D721Med (cell line): ENCODE measurements at places on chromosomes 2 and 18.

- DNase-seq = no peak
Observed at GRCh38 chr2:69253611-69254301, 133.3 kb downstream of the GFPT1 start.

DNA sequence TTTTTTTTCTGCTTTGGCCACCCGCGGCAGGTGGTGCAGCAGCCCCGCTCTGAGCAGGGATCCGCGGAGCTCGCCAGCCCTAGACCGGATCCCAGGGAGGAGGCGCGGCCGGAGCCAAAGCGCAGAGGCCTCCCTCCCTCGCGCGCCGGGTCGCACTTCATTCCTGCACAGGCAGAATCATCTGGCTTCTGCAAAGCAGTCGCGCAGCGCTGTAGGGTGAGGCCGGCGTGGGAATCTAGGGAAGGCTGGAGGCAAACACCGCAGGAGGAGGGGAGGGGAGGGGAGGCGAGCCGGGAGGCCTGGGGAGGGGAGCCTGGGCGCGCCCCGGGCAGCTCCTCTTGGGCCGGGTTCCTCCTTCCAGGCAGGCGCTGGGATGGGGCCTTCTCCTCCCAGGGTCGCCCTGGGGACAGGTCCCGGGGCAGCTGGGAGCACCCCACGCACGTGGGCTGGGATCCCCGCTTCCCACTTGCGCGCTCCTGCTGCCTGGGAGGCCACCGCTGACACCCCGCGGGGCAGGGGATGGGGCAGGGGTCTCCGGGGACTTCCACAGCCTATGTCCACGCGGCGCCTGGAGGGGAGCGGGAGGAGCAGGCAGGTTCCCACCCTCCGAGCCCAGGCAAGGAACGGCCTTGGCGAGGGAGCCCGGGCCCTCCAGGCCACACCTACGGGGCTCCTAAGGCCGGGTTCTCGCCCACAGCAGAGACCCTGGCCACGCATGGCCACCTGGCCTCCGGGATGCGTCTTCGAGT lies 45.0 kb downstream of the MBP start:
- no peak for DNase-seq

DNA sequence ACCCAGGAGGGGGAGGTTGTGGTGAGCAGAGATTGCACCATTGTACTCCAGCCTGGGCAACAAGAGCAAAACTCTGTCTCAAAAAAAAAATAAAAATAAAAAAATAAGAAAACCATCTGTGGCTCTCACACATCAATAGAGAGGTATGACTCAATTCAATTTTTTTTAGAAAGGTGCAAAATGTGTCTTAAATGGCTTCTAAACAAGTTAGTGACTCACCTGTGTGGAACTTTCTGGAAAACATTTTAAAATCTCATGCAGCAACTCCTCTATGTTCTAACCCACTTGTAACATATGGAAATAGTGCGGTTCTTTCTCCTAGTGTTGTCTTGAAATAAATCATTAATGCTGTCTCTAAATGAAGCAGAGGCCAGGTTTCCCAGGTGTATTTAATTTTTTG lies 10.7 kb upstream of the SULT1C4 start:
- no peak for DNase-seq

GRCh38 chr18:407191-407590 lies 93.3 kb downstream of the COLEC12 start:
- no peak for DNase-seq

GRCh38 chr2:78077633-78078032 lies 555.5 kb upstream of the LRRTM4 start:
- DNase-seq = no peak

GRCh38 chr2:14428056-14428455 lies 204.5 kb upstream of the LRATD1 start:
- no peak for DNase-seq

GRCh38 chr2:229273006-229273722 lies 2.1 kb upstream of the PID1 start:
- DNase-seq = no peak
